ENCODE measurements at places on chromosomes 1 and 21.
A peak's percentile ranks its signal among the peaks of the same experiment; 100 is the strongest.

DNA sequence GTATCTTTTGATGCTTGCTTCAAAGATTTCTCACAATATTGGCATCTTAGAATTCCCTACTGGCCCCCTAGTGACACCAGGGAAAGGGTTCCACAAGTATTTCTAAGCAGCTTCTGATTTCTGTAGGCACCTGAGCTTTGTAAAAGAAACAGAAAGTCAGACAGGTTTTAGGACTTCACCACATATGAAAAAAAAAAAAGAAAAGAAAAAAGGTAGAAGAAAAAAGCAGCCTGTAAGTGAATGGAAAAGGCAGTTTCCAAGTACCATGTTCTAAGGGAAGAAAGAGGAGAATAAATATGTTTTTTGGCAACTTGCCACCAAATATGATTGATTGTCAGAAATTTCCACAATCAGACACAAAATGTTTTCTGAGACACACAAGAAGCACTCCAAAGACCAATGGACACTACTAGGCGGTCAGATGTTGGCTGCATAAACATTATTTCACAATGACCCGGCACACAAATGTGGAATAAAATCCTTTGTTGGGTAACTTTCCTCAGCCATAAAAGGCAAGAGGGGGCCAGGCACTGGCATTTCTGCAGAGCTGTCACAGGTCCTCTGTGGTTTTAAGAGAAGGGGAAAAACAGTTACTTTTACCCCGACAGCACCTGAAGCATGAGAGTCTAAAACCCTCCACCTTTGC is 12.7 kb upstream of the CPLANE2 start:
- DNase-seq, result no peak

- no peak for DNase-seq
Measured at GRCh38 chr1:245516284-245516759, 361.5 kb downstream of the KIF26B start.

- no peak for DNase-seq
Measured at GRCh38 chr1:221246067-221246466, 366.8 kb downstream of the HLX start.

DNA sequence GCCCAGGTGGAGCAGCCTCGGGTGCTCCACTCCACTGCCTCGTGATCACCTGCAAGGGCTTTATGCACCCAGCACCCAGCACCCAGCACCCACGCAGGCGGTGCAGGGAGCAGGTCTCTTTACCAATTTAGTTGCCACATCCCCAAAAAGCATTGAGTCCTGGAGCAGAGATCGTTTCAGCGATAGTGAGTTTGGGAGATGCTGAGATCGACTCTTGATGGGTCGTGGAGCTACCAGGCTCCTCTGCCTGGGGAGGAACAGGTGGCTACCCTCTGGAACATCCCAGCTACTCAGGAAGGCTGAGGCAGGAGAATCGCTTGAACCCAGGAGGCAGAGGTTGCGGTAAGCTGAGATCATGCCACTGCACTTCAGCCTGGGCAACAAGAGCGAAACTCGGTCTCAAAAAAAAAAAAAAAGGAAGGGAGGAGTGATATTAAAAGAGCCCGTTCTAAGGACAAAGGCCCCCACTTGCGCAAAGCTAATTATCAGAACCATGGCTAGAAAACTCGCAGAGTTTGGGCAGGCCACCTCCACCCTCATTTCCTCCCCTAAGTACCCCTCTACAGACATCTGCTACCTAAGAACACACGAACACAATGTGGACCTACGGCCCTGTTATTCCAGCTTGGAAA is 106.5 kb upstream of the SLC45A1 start:
- no peak for DNase-seq

- no peak for DNase-seq
Measured at GRCh38 chr1:39098546-39099250, 72.5 kb downstream of the NDUFS5 start.

- DNase-seq, result no peak
Measured at GRCh38 chr1:95146637-95147036, 29.5 kb downstream of the TLCD4 start.

- DNase-seq, result no peak
Measured at GRCh38 chr1:109661391-109661790, 5.5 kb downstream of the GSTM4 start.

- no peak for DNase-seq
Measured at GRCh38 chr1:158798531-158798930, 17.5 kb upstream of the OR6N2 start.

- no peak for DNase-seq
Measured at GRCh38 chr21:16192902-16193301, 463.1 kb downstream of the USP25 start.

DNA sequence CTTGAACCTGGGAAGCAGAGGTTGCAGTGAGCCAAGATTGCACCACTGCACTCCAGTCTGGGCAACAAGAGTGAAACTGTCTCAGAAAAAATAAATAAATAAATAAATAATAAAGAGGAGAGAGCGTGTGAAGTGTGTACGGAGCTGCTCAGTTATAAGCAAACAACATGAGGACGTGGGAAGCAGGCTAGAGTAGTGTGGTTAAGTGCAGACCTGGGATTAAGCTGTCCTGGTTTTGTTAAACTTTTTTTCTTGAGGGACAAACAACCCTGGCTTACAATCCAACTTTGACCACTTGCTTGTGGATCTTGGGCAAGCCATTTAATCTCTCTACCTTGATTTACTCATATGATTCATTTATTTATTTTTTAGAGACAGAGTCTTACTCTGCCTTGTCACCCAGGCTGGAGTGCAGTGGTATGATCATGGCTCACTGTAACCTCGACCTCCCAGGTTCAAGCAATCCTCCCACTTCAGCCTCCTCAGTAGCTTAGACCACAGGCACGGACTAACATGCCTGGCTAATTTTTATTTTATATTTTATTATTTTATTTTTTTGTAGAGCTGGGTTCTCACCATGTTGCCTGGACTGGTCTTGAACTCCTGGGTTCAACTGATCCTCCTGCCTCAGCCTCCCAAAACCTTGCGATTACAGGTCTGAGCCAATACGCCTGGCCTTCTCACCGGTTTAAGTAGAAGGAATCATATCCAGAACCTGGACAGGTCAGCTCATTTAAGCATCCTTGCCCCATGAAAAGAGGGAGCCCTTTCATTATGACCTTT is 52.7 kb downstream of the RPS6KA1 start:
- DNase-seq, result no peak

DNA sequence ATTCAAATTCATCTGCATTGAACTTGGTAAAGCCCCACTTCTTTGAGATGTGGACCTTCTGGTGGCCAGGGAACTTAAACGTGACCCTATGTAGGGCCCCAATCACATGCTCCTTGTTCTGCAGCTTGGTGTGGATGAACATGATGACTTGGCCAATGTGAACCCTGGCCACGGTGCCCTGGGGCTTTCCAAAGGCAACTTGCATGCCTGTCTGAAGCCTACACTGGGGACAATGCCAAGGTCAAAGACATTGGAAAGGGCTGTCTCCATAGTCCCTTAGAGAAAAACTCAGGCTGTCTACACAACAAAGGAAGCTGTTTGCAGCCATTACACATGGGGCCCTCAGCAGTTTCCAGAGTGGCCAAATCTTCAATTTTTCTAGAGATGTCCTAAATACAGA is 8.9 kb upstream of the VPS13D start:
- no peak for DNase-seq

GRCh38 chr1:2474933-2475371 is 1.1 kb upstream of the PLCH2 start:
- no peak for DNase-seq

DNA sequence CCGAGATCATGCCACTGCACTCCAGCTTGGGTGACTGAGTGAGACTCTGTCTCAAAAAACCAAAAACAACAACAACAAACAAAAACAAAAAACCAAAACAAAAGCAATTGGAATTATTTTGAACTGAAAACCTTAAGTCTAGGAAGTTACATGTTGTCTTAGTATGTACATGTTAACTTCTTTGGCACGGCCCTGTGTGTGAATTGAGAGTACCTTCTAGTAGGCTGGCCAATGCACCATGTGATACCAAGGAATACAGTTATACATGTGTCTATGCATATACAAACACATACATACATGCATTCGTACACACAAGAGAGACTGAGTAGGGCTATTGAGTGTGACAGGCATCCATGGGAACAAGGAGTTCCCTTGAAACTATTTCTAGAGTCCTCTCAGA is 18.6 kb downstream of the TPTE start:
- no peak for DNase-seq

- no peak for DNase-seq
Measured at GRCh38 chr21:15453261-15453660, 276.5 kb upstream of the USP25 start.

GRCh38 chr1:162846256-162847212 is 14.4 kb downstream of the CCDC190 start:
- DNase-seq, result no peak

- DNase-seq, result no peak
Measured at GRCh38 chr1:38341694-38342093, 295.1 kb upstream of the POU3F1 start.

DNA sequence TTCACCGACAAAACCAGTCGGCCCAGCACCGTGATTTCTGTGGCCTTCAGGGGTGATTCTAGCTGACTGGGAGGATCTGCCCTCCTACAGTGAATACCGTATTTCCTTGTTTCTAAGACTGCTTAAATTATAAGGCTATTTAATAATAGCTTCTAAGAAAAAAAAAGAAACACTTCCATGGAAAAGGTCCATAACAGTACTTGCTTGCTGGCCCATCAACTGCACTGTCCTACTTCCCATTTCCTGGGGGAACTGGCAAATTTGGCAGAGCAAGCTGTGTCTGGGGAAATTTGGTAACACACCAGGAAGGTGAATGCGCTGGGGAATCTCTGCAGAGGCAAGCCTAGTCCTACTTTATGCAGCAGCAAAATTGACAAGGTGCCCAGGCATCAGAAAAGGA is 214.0 kb downstream of the ZNF326 start:
- DNase-seq, result no peak

GRCh38 chr1:40582116-40582515 is 50.7 kb downstream of the ZNF684 start:
- DNase-seq, result no peak

DNA sequence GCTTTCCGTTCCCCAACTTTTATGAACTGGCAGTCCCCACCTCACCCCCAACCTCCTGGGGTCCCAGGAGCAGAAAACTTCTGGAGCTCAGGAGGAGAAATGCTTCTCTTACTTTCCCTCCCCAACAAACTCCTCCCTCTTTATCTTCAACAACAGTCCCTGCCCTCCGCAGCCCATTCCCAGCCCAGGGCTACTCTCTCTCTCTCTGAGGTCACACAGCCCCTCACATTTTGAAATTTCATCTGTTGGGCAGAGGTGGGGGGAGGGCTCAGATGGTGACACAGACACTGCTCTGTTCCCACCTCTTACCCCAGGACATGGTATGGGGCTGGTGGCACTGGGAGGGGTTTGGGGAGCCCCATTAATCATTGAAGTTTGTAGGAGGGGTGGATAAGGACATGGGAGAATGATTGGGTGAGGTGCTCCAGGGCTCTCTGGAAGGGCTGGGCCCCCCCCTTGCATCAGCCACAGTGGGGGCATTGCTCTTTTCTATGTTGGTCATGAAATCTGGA is 6.0 kb downstream of the PIK3CD start:
- no peak for DNase-seq

GRCh38 chr21:17786851-17787181 is 32.3 kb downstream of the C21orf91 start:
- no peak for DNase-seq

- no peak for DNase-seq
Measured at GRCh38 chr1:112522621-112523020, 13.9 kb downstream of the WNT2B start.

DNA sequence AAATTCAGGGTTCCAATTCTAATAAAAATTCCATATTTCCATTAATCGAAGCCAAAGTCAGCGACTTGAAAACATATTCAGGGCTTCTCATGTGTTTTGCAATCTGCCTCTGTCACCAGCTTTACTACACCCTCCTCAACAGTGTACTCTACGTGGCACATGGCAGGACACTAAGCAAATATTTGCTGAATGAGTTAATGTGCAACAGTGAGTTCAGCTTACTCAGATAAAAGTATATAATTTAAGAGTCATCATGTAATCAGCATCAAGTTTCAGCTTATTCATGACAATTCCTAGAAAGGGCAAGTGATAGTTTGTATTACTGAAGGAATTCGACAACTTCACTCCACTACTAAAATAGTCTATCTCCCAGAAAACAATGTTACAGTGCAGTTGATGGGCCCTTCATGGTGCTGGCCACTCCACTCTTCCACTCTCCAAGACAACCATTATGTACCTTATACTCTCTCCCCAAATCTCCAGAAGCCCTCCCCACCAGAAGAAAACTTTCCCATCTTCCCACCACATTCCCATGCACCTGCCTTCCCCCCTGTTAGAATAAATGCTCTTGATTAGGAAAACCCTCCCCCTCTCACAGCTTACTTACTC is 97.3 kb downstream of the TTLL7 start:
- no peak for DNase-seq

- no peak for DNase-seq
Measured at GRCh38 chr1:36625935-36626310, 143.2 kb upstream of the CSF3R start.

- no peak for DNase-seq
Measured at GRCh38 chr1:160610569-160611242, 31.4 kb upstream of the CD84 start.

- no peak for DNase-seq
Measured at GRCh38 chr1:108722292-108722691, 9.6 kb downstream of the FNDC7 start.

- DNase-seq, result peak; percentile 96
Measured at GRCh38 chr1:183590244-183591191, at the start of gene NCF2. Gene NCF2 (minus strand): TSS chr1:183590459. CDS start chr1:183590329, 130 bp downstream.

- no peak for DNase-seq
Measured at GRCh38 chr1:91759076-91759475, 126.9 kb downstream of the TGFBR3 start.

DNA sequence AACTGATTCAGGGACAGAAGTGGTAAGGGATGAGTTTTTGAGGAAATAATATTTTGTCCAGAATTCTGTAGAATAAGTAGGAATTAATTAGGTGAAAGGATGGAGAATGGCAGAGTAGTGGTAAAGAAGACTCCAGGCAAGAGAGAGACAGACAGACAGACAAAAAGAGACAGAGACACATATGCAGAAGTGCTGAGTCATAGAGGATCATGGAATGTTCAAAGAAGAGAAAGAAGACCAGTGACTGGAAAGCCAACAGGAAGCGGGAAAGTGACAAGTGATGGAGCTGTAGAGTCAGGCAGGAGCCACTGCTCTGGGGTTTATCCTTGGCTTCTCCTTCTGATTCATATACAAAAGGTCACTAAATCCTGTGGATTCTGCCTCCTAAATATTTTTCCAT is 85.9 kb downstream of the UROD start:
- no peak for DNase-seq

- no peak for DNase-seq
Measured at GRCh38 chr1:75725861-75726361, 1.4 kb downstream of the ACADM start.

GRCh38 chr1:116832308-116832931 is 77.3 kb upstream of the PTGFRN start:
- no peak for DNase-seq

- DNase-seq, result no peak
Measured at GRCh38 chr1:33667386-33668282, 195.2 kb downstream of the ZSCAN20 start.

- DNase-seq, result no peak
Measured at GRCh38 chr1:24973315-24973714, 43.2 kb upstream of the RUNX3 start.

GRCh38 chr1:6911974-6912373 is 126.7 kb downstream of the CAMTA1 start:
- no peak for DNase-seq

Data from GM12878 (cell line).